ENCODE measurements at places on chromosomes 7 and 10.

- no peak for DNase-seq
These were observed 720 bp downstream of the SUN1 start for GRCh38 chr7:832968-833424.

DNA sequence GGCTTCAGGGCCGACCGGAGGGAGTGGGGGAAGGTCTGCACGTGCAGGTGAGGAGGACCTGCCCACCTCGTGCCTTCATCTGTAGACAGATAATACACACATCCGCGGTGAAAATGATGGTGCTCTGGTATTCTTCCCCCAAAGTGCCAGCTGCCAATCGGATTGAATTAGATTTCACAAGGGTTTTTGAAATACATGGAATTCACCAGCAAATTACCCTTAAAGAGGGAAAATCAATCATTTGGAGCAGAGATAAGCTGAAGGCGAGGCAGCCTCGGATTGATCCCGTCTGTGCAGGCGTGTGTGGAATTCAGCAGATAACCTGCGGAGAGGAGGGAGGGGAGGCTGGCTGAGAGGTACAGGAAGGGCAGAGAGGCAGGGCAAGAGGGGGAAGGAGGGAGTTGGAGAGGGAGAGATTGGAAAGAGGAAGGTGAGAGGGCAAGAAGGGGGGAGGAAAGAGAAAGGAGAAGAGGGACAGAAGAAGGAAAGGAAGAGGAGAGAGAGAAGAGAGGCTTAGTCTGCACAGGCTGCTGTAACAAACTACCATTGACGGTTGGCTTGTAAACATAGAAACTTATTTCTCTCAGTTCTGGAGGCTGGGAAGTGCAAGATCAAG is 84.2 kb downstream of the C10orf105 start:
- no peak for DNase-seq

DNA sequence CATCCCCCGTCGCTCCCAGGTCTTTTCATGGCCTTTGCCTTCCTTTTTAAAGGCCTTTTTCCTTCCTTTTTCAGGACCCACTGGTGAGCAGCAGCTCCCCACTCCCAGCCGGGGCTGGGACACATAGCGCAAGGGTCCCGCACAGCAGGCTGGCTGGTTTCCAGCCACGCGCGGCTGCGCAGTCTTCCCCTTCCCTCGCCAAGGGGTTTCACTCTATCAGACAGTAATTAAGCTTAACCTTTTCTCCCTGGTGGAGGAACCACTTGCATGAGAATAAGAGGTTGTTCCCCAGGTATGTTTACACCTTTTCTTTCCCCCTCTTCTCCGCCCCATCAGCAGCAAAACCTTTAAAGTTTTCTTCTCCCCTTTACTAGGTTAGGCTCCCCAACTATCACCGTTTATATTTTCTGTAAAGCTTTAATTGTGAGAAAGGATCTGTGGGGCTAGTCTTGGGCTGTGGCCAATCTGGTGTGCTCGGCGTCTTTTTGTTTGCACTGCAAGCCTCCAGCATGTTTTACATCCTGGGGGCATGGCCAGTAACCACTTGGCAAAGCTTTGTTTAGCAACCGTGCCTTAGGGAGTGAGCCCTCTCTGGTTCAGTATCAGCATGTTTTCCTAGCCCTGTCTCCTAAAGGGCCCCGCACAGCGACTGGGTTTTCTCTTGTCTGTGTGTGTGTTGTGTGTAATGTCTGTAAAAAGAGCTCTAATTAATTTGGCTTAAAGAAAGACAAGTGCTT is 219.6 kb downstream of the PHF14 start:
- DNase-seq, result peak; percentile 32

- DNase-seq, result no peak
These were observed 73.4 kb downstream of the CARD11 start for GRCh38 chr7:2970307-2970664.

All from fibroblast of upper back skin (primary cell).